ENCODE measurements at places on chromosomes 12 and 14. TPM values are rescaled to one million over a fixed set of nuclear protein-coding genes. Genes with fewer than 3 reads are reported as not detected.

FOXN4 gene
- not detected for total RNA-seq

MSRB3 gene
- total RNA-seq = 56.8 TPM

MYF6 gene
- not detected for total RNA-seq

DBX2 gene
- not detected for total RNA-seq

RDH12 gene
- total RNA-seq = not detected

IL22 gene
- not detected for total RNA-seq

CSAD gene
- total RNA-seq = 24.1 TPM

TSHR gene
- total RNA-seq = not detected

NGB gene
- not detected for total RNA-seq

TAS2R9 gene
- total RNA-seq = not detected

PMCH gene
- not detected for total RNA-seq

DDIT3 gene
- 28.3 TPM for total RNA-seq

ARHGEF25 gene
- 2.6 TPM for total RNA-seq

VEZT gene
- 113 TPM for total RNA-seq

CNTN1 gene
- 29.7 TPM for total RNA-seq

GLS2 gene
- 6.5 TPM for total RNA-seq

PHLDA1 gene
- 161 TPM for total RNA-seq

TC2N gene
- total RNA-seq = 32.0 TPM

TAS2R50 gene
- total RNA-seq = 6.2 TPM

HOXC9 gene
- 5.1 TPM for total RNA-seq

DAO gene
- total RNA-seq = not detected

LBHD2 gene
- not detected for total RNA-seq

STXBP6 gene
- total RNA-seq = 0.35 TPM

TEX22 gene
- total RNA-seq = 2.3 TPM

PRH2 gene
- not detected for total RNA-seq

KLHDC1 gene
- 0.94 TPM for total RNA-seq

CD4 gene
- total RNA-seq = 0.17 TPM

DNAI7 gene
- total RNA-seq = not detected

TRIAP1 gene
- total RNA-seq = 27.8 TPM

B4GALNT3 gene
- total RNA-seq = 5.1 TPM

MYL6B gene
- total RNA-seq = 57.1 TPM

TBX5 gene
- total RNA-seq = not detected

AJUBA gene
- 275 TPM for total RNA-seq

CCDC38 gene
- total RNA-seq = 0.17 TPM

FOXG1 gene
- not detected for total RNA-seq

AKAP3 gene
- 0.83 TPM for total RNA-seq

CRADD gene
- total RNA-seq = 15.2 TPM

CCDC184 gene
- total RNA-seq = 0.53 TPM

RIPK3 gene
- under 0.01 TPM for total RNA-seq

HAL gene
- total RNA-seq = 0.33 TPM

PYM1 gene
- total RNA-seq = 37.2 TPM

NDUFB1 gene
- 79.9 TPM for total RNA-seq

Measured in mammary epithelial cell (primary cell).